ENCODE measurements at places on chromosomes 1 and 21. TPM values are rescaled to one million over a fixed set of nuclear protein-coding genes. Genes with fewer than 3 reads are reported as not detected.

DNA sequence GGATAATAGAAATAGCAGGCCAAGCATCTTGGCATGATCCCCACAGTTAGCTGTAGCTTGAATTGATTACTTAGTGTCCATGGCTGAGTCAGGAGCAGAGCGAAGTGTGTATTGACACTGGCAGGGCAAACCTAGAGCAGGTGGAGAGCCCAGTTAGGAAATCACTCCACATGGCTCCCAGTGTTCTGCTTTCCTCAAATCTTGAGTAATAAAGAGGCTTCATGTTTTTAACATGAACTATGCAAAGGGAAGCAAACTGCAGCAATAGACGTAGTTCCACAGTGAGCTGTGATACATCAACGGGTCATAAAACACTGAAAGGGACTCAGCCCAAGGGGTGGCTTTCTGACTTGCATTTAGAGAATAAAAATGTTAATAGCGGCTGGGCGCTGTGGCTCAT is 28.9 kb downstream of the RHEX start:
- no peak for DNase-seq

The S100A2 gene
- not detected for polyA plus RNA-seq

DNA sequence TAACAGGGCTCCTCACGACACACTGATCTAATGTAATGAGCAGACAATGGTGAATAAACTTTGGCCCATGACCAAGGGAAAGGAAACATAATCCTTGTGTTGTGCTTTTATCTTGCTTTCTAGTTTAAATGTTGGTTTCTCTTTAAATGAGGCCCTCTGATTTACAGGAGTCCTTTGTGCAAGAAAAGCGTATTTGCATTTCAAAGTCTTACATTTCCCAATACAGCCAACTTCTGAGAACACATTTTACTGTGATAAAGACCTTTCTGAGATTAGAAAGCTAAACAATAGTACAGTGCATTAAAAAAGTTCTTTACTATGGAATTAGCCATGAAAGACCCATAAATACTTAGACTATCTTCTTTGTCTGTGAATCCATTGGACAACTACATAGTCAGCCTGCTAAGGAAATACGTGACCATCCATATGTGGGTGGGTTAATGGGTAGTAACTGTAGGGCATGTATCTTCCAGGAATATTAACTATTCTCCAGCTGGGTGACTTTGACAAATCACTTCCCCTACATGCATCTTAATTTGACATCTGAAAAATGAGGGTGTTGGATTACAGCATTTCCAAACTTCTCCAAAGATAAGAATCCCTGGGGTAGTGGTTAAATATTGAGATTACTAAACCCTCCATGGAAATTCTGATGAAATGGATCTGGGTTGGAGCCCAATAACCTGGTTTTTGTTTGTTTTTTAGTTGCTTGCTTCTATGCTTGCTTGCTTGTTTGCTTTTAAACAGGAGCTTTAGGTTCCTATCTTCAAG is 50.3 kb upstream of the USP1 start:
- DNase-seq, result no peak

DNA sequence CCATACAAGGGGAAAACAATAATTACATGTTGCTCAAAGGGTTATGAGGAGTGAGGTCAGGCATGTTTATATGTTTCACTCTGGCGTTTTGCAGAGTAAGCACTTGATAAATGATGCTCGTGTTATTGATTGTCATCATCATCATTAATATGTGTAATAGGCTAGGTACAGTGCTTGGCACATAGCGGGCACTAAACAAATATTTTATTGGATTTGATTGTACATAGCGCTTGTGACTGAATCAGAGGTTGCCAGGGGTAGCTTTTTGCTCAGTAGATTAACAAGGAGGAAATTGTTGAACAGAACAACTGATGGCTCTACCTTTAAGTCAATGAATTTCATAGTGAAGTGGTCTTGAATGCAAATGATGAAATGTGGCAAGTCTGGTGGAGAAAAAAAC is 91.7 kb downstream of the ROR1 start:
- no peak for DNase-seq

The CRYAA gene
- not detected for polyA plus RNA-seq

All from muscle of arm (tissue), 14 donors.